ENCODE measurements at places on chromosomes 6 and 20.

DNA sequence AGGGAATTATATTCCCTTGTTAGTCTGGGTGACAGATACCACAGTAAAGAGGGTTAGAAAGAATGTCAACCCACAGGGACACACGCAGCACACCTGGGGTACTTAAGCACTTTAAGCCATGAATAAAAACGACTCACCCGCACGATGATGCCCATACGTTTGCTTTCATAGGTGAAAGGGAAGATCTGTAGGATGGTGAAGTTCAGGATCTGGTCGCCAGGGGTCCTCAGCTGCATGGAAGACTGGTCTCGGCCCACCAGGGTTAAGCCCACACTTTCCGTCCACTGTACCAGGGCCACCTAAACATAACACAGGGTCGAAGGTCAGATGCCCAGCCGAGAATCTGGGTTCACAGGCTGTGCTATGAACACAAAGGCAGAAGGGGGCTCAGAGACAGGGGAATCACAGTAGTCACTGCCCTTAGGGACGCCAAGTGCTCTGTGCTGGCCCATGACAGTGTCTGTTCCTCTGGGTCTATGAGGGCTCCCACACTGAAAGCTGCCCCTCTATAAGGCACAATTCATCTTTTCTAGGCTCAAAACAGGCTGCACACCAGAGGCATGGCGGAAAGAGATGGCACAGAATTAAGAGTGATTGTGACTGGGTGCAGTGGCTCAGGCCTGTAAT, 96.8 kb upstream of the NFATC2 start:
- peak; percentile 70 for DNase-seq

GRCh38 chr6:150720774-150721233, 121.1 kb downstream of the PLEKHG1 start:
- peak; percentile 88 for DNase-seq

DNA sequence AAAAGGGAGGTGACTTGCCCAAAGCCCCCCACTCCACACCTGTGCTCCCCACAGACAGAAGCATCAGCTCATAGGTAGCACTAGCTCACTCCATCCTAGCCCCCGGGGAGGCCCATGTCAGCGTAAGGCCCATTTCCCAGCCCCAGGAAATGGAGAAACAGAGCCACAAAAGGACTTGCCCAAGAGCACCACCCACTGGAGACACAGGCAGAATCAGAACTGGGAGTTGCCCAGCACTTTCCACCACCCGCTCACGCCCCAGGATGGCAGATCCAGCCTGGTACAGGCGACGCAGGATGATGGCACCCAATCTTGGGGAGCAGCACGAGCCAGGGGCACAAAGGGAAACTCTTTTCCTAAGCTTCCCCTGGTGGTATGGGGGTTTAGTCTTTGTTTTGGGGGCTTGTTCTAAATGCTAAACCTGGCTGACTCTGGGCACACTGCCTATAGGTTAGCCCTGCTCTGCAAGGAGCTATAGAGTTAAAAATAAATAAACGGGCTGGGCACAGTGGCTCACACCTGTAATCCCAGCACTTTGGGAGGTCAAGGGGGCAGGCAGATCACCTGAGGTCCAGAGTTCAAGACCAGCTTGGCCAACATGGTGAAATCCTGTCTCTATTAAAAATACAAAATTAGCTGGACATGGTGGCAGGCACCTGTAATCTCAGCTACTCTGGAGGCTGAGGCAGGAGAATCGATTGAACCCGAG, 11.8 kb downstream of the C20orf203 start:
- no peak for DNase-seq

DNA sequence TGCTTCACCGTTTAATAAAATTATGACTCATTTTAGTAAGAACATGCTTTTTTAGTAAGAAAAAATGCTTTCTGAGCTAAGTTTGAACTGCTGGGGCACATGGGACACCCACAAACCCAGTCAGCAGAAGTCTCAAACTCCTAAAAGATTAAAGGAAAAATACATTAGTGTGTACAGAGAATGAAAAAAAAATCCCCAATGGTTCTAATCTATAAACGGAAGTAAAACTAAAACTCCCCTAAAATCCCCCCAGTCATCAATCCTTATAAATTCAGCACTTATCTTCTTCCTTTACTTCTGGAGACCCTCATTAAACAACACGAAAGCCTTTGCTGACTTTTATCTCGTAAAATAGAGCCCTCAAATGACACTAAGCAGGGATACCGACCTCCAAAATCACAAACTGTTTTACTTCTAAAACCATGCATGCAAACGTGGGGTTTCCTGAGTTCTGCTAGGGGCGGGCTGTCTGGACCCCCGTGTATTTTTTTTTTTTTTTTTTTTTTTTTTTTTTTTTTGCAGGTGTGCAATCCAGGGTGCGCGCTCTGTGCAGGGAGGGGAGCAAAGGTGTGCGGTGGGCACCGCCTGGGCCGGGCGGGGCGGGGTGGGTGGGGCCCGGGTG, 1.1 kb upstream of the MYB start:
- no peak for DNase-seq

DNA sequence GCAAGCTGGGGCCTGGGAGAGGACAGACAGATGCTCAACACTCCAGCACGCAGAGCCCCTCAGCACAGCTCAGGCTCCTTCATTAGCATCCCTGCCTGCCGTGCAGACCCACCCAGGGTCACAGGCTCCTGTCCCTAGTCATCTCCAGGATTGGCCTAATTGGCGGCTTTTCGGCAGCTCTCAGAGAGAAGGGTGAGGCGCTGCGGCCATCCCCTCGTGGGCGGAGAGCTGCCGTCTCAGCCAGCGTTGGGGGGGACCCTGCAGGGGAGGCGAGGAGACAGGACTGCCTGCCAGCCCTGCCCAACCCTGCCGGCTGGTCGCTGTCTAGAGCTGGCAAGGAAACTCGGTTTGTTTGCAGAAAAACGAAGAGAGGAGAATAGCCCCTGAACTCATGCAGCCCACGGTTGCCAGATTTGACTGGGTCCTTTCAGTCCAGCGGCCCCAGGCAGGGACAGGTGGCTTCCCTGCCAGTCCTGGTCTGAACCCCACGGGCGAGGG, 26.8 kb downstream of the BHLHE23 start:
- DNase-seq, result no peak

DNA sequence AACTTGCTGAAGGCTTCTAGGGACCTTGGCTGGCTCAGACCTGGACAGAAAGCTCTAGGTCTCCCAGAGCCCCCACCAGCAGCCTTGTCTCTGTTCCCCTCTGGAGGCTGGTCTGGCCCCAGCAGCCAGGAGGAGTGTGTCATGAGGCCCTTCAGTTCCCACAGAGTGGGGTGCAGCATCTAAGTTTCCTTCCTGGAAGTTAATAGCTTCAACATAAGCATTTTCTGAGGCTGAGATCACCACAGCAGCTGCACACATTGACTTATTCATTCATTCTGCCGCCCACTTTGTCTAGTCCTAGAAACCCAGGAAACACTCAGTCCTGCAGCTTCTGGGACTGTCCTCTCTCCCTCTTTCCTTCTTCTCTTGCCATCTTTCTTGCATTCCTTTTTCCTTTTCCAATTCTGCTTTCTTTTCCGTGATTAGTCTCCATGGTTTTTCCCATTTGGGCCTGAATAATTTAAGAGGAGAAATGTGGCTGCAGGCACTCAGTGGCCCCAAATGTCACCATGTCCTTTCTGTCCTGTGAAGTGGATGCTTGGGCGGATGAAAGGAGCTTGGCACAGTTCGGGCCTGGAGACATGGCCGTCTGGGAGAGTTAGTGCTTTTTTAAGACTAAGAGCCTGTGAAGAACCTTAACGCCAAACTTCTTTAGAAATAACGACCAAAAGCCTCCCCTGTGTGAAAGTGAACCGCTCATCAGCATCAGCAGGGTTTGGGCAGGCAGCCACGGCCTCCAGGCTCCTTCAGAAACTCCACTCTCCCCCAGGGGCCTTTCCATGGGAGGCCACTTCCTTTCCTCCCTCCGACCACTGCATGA, 31.0 kb upstream of the PCMTD2 start:
- DNase-seq, result peak; percentile 91

DNA sequence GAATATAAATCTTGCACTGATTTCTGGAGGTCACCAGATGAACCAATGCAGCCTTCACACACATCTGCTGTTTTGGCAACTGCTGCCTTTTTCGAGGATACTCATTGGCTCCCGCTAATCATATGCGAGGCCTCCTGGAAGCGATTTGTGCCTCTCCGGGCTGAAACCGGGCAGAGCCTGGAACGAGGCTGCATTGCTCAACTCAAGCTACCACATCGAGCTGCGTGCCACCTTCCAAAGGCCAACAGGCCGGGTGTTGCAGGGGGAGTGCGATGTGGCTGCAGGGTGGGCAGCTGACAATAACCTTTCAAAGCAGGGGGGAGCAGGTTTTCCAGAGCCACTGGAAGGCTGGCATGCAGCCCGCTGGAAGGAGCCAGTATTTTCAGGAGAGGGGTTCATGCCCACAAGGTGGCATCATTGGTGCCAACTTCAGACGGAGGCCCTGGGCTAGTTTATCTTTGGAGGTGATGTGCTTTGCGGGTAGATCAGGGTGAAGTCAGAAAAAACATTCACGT, 122.6 kb upstream of the IFNGR1 start:
- DNase-seq, result no peak

- DNase-seq, result peak; percentile 64
Measured at GRCh38 chr6:91097364-91097763, 510.5 kb upstream of the MAP3K7 start.

DNA sequence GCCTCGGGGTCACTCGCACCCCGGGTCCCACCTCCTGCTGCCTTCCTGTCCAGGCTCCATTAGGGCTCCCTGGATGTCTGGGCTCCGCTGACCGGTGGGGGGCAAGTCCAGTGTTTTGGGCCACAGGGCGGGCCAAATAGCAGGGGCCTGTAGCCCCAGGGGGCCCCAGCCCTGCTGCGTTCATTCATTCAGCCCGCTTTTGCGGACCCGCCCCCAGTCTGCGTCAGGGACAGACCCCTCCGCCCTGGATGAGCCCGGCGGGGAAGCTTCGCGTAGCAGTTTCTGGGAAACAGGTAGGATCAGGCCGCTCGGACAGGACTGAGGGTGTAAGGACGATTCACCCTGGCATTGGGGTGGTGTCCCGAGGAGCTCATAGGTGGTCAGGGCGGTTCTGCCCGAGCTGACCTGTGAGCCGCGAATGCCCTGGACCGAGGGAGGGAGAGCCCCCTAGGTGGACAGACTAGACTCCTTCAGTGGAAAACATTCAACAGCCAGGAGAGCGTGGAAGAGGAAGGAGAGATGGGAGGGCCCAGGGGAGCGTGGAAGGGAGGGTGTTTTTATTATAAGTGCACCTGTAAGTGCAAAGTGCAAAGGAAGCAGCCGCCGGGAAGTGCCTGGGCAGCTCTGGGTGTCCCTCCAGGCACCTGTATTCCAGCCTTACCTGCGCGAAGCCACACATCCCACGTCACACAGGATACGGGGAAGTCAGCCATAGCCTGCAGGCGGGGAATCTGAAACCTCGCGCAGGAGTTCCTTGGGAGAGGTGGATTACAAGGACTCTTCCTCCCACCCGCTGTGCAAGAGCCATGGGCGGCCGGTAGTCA, 662 bp downstream of the ENTPD6 start:
- peak; percentile 7 for DNase-seq

All from astrocyte of the spinal cord (primary cell).